ENCODE measurements at places on chromosomes 7 and 10.

- DNase-seq = no peak
Observed at GRCh38 chr10:26755443-26755903, 58.0 kb downstream of the PDSS1 start.

- no peak for DNase-seq
Observed at GRCh38 chr7:148327379-148327778, 263.2 kb upstream of the C7orf33 start.

DNA sequence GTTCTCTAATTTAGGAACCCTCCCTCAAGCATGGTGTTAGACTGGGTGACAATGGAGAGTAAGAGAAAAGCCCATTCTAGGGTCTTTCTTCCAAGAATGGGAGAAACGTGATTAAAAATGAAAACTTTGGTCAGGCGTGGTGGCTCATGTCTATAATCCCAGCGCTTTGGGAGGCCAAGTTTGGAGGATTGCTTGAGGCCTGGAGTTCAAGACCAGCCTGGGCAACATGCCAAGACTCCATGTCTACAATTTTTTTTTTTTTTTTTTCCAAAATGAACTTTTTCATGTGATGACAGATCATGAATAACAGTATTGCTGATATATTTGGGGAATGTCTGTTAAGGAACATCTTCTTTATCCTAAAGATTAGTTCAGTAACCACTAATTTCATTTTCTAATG is 194.6 kb downstream of the MLLT10 start:
- DNase-seq = no peak

- DNase-seq = no peak
Observed at GRCh38 chr10:132632091-132632561, 94.5 kb downstream of the INPP5A start.

GRCh38 chr7:13778967-13779366 is 210.5 kb downstream of the ETV1 start:
- no peak for DNase-seq

GRCh38 chr10:113704637-113705343 is 25.1 kb downstream of the CASP7 start:
- DNase-seq = no peak

DNA sequence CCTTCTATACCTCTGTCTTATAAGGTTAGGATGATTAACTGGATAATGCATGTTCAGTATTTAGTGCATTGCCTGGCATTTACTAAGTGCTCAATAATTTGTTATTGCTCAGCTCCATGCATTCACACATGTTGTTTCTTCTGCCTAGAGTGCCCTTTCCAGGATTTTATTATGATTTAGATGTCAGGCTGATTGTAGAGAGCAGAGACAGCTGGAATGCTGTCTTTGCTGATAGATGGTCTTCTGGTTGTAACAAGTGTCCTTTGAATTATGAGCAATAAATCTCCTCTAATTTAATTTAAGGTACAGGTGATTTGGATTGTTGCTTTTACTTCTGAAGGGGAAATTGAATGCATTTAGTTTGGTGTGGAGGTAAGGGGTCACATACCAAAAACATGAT is 548.0 kb downstream of the MAGI2 start:
- no peak for DNase-seq

- DNase-seq = no peak
Observed at GRCh38 chr7:148436571-148436970, 154.0 kb upstream of the C7orf33 start.

DNA sequence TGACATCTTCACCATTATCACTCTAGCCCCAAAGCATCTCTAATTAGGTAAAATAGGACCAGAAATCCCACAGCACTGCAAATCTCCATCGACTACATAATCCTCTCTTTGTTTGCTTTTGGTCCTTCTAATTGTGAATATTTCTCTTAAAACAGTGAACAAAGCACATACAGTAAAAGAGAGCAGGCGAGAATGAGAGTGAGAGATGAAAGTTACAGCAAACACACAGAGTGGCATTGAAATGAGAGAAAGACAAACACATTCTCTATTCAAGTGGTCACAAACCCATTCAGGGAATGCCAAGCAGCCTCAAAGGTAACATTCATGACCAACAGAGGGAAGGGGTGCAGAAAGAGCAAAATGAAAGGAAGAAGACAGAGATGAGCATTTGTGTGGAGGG is 109.8 kb upstream of the PTN start:
- DNase-seq = no peak

- no peak for DNase-seq
Observed at GRCh38 chr7:5682551-5683279, 98.7 kb downstream of the RNF216 start.

DNA sequence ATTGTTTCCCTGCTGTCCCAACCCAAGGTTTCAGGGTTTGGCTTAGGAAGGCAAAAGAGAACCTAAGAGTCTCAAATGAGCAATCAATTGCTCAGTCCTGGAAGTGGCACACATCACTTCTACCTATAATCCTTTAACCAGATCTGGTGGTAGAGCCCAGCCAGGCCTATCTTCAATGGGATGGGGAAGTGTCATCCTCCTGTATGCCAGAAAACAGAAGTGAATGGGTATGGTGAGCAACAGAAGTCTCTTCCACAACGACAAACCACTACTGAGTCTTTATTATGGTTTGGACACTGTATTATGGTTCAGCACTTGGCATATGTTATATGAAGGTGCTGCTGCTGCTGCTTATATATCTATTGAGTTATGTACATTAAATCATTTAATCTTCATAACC is 3.0 kb upstream of the AKR1B1 start:
- no peak for DNase-seq

DNA sequence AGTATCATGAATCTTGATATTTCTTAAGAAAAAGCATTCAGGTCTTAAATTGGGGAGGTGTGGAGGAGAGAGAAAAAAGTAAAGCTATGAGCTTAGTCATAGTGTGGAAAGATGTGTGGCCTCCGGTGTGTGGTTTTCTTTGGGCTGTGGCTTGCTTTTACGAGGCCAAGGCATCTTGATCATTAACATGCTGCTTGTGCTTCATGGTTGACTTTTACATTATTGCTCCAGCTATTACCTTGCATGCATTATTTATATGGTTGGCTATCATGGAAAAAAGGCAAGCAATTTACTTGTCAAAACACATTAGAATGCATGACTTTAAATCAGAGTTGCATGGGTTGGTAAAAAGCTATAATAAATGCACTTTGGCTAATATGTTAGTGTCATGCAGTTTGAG is 300.7 kb upstream of the ADARB2 start:
- no peak for DNase-seq

GRCh38 chr7:84042110-84042539 is 152.5 kb downstream of the SEMA3A start:
- DNase-seq = no peak

DNA sequence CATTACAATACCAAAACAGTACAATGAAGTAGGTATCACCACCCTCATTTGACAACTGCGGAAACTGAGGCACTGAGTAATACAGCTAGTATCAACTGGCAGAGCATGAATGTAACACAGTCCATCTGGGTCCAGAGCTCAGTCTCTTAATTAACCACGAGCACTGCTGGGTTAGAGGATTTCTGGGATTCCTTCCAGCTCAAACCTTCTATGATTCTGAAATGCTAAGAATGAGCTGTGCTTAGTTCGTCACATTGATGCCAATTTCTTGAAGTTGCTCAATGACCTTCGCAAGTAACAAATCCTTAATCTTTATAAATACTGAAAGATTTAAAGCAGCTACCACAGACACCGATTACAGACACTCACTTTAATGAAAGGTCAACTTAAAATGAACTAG is 62.5 kb downstream of the SGMS1 start:
- no peak for DNase-seq

- no peak for DNase-seq
Observed at GRCh38 chr7:37414352-37414983, 34.2 kb downstream of the ELMO1 start.

DNA sequence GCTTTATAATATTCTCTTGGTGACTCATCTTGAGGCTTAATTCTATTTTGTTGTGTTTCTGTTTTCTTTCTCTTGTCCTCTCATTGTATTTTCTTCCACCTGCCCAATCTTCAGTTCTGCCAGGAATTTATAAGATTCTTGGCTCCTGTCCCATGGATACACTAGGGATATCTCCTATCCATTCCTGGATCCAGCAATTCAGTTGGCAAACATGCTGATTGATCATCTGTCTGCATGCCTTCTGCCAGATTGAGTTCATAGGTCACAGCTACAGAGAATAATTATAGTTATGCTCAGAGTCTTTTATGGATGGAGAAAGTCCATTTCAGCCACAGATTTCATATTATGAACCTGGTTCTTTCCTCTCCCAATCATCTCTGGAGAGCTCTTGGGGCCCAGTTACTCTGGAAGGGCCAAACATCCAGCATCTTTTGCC is 140.4 kb upstream of the MAGI2 start:
- DNase-seq = no peak

DNA sequence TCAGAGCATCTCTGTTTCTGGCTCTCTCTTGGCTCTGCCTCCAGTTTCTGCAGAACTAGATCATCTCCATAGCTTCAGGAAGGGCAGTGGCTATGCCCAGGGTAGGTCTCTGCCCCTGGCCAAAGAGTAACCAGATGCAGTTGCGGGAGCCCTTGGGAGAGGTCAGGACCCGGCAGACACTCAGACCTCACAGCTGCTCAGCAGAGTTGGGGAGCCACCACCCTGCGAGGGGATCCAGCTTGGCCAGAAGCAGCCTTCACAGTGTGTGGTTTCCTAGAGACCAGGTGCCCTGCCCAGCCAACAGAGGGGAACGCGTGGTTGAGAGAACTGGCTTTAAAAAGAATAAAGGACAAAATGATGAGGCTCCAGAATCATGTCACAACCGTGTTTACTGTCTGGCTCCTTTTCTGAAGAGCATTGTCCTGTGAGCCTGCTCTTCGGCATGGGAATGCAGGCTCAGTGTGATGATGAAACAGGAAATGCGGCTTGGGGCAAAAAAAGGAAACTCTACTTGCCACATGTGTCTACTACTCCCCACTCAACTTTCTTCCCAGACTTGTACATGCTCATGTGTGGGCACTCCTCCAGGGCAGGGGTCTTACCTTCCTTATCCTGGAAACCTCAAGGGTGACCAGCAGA is 243.1 kb downstream of the INHBA start:
- no peak for DNase-seq

DNA sequence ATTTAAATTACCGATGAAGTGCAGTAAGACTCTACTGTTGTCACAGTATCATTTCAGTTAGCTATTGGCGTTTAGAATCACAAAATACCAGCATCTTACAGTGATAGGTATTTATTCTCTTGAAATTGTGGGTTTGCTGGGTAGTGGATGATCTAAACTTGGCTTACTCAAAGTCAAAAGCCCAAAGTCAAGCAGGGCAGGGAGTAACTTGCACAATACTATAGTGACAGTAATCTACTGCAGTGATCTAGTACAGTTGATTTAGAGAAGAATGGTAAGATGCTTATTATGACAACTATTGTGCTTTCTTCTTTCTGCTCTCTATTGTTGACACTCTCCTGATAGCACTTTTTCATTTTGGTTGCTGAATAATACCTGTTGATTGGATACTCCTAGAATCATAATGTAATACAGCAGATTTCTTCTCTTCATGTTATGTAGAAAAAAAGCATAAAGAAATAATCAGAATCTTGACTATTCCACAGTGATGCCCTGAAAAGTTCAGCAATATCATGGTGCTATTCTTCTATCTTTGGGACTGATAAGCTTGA is 10.0 kb downstream of the BTRC start:
- DNase-seq = no peak

DNA sequence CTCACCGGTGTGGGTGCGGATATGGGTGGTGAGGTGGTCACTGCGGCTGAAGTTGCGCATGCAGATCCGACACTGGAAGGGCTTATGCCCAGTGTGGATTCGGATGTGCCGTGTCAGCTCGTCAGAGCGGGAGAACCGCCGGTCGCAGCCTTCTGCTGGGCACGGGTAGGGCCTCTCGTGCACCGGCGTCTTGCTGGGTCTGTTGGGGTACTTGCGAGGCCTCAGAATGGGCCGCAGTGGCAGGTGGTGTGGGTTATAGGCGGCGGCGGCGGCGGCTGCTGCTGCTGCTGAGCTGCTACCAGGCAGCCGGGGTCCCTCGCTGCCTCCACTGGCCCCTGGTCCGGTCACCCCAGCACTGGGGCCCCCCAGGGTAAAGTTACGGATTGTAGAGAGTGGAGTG is 2.7 kb downstream of the EGR2 start:
- no peak for DNase-seq

- DNase-seq = no peak
Observed at GRCh38 chr10:99660662-99661376, 1.5 kb downstream of the ENTPD7 start.

DNA sequence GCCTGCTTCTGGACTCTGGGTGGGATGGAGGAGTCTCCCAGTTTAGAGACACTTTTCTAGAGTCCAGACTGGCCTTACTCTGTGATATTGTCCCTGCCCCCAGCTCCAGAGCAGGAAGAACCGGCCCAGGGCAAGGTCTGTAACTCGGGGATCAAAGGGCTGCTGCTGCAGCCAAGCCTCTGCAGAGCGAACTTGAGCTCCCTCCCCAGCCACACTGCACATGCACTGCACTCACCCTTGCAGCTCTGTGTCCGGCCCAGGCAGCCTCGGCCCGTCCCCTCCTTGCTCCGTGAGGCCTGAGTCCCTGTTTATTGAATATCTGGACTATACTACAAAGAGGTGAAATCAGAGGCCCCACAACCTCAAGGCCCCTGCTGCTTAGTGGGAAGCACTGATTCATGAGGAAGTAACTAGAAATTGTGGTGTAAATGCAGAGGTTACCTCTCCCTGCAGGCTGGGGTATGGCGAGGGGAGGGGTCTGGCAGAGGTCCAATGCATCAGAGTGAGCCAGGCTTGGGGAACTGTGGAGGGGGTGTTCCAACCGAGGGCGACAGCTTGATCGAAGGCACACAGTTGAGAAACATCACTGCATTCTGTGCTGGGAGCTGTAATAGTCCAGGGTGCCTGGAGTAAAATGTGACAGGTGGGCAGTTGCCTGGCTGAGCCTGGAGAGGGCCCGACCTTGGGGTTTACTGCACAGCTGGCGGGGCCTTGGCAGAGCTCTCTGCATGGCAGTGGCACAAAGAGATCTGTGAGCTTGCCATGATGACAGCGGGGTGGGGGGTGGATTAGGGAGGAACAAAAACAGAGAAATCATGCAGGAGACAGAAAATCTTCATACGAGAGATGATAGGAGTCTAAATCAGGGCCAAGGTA is 49.1 kb downstream of the AOC1 start:
- DNase-seq = no peak

- DNase-seq = no peak
Observed at GRCh38 chr7:50399206-50399605, 50.9 kb downstream of the FIGNL1 start.

GRCh38 chr7:73773700-73774517 is 3.8 kb upstream of the CLDN3 start:
- DNase-seq = no peak

DNA sequence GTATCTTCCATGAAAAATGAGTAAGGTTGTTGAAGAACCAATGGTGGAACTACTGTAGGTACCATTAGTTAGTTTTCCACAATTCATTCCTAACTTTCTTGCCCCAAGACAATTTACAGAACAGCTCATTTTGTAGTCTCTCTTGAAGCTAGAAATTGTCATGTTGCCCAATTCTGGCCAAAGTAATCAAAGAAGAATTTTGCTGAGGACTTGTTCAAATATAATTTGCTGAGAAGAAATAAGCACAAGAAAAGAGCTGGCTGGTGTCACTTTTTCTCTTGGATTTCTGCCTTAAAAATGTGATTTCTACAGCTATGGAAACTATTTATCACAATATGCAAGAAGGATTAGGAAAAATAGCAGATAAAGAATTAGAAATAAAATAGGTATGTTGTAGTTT is 199.2 kb upstream of the SEMA3A start:
- no peak for DNase-seq
